ENCODE measurements at places on chromosomes 16 and 17.
A peak's percentile ranks its signal among the peaks of the same experiment; 100 is the strongest.

GRCh38 chr17:67245694-67246402 lies 852 bp upstream of the HELZ start:
- peak; percentile 51 for DNase-seq

DNA sequence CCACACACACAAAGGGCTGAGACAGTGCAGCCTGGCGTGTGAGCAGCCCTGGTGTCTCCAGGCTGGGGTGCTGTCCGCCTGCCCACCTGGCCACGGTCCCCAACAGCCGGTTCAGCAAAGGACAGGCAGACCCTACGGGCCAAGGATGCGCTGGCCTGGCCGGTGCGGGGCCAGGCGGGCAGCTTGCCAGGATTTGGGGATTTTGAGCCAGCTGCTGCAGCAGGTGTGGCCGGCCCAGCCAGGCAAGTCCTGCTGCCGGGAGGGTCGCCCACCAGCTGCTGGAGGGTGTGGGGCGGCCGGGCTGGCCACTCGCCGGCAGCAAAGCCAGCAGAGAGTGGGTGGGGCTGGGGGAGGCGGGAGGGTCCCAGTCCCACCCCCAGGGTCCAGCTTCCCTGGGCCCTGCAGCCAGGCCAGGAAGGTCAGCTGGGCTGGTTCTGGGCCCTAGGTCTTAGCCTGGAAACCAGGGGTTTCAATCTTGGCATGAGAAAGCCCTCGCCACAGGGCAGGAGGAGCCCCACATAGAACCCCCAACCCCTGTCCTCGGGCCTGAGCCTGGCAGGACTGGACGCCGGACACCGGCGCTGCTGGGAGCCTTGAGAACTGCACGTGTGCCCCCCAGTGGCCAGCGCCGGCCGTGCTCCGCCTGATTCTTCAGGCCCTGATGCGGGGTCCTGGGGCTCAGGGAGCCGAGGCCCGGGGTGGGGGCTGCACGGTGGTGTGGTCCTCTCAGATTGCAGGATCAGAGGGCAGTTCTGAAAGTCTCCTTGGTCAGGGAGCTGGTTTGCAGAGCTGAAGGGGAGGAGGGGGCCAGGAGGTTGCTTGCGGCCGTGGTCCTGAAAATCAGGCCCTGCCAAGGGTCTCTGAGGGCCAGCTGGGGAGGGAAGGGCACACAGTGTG lies 17.6 kb upstream of the SSTR5 start:
- DNase-seq = peak; percentile 71

DNA sequence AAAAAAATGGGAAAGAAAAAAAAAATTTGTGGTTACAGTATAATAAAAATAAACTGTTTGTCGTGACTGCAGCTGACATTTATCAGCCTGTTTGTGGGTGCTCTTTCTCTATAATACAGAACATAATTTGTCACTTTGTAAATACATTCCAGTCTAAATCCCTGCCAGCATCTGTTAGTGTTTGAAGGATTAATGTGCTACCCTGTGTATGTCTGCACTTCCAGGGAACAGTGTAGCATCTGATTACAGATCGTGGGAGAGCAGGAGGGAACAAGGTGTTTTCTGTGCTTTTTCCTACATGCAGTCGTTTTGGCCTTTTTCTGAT lies 265.1 kb downstream of the WWOX start:
- DNase-seq = no peak

- no peak for DNase-seq
These were observed 482.5 kb upstream of the CDH5 start for GRCh38 chr16:65884018-65884417.

DNA sequence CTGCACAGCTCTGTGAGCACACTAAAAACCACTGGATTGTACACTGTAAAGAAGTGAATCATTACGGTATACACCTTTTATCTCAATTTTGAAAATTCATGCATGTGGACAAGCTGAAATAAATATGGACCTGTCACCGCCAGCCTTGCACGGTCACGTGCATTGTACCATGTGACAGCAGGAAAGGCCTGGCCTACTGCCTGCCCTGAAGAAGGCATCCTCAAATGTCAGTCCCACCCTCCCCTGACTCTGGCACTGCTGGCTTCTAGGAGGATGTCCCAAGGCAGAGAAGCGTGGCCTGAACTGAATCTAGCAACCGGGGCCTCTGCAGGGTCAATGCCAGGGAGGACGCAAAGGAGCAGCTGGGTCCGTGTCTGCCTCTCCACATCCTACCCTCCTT lies 34.6 kb downstream of the SLC38A8 start:
- no peak for DNase-seq

GRCh38 chr16:66256919-66257318 lies 109.6 kb upstream of the CDH5 start:
- DNase-seq = no peak

GRCh38 chr17:67168496-67168895 lies 76.5 kb downstream of the HELZ start:
- DNase-seq = no peak

DNA sequence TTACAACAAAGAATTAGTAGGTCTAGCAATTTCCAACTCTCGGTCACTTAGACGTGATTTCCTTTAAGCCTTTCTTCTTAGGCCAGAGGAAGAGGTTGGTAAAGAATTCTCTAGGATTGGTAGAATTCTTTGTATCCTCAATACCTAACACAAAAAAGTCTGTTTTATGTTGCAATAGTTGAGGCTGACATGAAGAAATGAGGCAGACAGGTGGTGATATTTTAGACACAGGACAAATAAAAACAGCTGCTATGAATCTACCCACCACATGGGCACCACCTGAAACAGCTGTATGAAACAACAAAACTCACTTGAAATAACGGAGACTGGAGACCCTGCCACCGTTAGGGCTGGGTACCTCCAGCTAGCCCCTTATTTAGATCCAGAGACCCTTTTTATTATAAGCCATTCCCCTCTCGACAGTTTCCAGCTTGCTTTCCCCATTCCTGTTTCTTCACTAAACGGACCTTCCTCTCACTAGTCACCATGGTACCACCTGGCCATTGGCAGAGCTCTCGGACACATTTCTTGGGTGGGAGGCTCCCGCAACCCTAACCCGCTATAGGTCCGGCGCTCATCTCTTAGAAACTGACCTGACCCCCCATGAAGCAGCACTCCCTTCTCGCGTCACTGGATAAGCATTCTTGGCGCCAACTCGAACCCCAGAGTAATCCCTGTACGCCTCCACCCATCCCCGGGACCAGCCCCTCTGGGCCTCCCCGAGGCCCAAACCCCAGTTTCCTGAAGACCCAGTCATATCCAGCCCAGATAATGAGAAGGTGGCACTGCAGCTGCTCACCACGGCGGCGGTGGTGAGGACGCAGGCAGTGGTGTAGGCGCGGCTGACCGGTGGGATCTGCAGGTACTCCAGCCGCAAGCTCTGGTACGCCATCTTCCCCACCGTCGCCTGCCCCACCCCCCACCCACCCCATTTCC lies at the start of gene DERL2:
Gene DERL2, minus strand, starts transcription at position 909 of the 936 bp plus-strand sequence. Its CDS starts 17 bp downstream, at position 892.
- DNase-seq = no peak

- no peak for DNase-seq
These were observed 78.9 kb upstream of the PLCG2 start for GRCh38 chr16:81700071-81700779.

GRCh38 chr17:77253611-77254051 lies 112.9 kb downstream of the SEC14L1 start:
- DNase-seq = no peak

DNA sequence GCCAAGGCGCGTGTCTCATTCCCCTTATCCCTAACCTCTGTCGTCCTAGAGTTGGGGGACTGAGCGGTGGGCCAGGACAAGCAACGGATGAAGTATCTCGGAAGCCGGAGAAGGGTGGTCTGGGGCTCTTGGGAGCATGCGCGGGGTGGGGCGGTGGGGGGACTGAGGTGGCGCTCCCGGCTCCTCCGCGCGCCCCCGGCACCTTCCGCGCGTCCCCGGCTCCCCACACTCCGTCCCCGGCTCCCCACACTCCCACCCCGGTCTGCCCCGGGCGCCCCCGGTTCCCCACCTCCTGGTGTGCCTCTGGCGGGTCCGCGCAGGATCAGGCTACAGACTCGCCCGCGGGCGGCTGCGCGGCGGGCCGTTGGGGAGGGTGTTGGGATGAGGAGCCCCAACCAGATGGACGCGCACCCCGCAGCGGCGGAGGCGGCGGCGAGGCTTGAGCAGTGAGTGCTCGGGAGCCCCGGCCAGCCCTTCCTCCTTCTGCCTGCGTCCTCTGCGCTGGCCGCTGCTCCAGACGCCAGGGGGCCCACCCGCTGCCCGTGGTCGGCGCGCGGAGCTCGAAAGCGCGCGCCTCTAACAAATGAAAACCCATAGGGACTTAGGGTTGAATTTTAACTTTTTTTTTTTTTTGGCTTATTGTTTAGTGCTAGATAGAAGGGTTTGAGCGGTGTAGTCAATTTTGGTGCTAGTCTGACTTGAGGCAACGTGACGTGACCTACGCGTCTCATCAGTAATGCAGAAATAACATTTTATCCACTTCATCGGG lies 5.6 kb upstream of the CRYM start:
- DNase-seq = peak; percentile 63

DNA sequence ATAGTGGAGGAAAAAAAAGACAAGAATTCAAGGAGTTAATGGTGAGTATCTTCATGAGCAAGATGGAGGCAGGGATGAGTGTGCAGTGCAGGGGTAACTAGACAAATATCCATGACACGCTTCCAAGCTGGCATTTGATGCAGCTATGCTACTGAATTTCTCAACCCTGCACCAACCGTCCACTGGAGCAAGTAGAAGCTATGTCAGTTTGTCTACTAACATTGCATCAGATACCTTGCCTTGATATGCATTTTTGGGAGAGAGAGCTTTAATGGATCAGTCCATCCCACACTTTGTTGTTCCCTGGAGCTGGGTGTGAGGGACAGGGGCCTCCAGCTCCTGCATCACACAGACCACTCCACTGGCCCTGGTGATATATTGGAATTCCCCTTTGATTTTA lies 16.4 kb downstream of the CCL11 start:
- DNase-seq = no peak

DNA sequence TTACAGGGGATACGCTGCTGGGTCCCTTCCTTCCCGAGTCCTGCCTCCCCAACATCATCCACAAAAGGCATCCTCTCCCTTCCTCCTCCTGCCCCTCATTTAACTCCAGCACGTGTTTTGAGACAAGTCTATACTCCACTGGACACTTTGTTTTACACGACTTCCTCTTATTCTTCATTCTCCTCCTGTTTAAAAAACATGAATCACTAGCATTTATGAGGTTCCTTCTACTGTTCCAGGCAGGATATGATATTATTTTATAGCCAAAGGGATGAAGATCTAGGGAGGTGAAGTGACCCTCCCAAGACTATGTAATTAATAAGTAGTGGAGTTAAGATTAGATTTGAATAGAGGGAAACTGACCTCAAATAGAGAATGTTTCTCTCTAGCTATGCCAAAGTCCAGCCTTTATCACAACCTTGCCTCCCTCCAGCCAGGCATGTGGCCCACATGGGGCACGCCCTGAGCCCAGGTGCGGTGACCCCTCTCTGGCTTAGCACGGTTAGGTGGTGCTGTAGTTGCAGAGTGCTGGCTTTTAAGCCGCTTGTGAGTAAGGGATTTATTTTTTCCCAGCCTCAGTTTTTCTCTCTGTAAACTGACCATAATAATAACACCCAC lies 1.3 kb upstream of the HSD17B2 start:
- DNase-seq = no peak

- peak; percentile 81 for DNase-seq
These were observed 1.9 kb downstream of the SLC16A3 start for GRCh38 chr17:82230609-82231311.

GRCh38 chr17:66633317-66633965 lies 201.5 kb upstream of the CACNG5 start:
- no peak for DNase-seq

All from RPMI8226 (cell line).